Type B pancreatic cell (in vitro differentiated cells): ENCODE measurements at places on chromosomes 13 and 19.
A peak's percentile ranks its signal among the peaks of the same experiment; 100 is the strongest.

GRCh38 chr13:107203146-107203847 is 635.4 kb upstream of the ARGLU1 start:
- peaks cover 15% of the 10 kb centered on the region for H3K4me1 ChIP-seq
- H3K4me3 ChIP-seq, result no peak overlapping the region
- no peak for DNase-seq
- peaks cover 19% of the 10 kb centered on the region for H3K27me3 ChIP-seq
- H3K27ac ChIP-seq, result no peak overlapping the region

DNA sequence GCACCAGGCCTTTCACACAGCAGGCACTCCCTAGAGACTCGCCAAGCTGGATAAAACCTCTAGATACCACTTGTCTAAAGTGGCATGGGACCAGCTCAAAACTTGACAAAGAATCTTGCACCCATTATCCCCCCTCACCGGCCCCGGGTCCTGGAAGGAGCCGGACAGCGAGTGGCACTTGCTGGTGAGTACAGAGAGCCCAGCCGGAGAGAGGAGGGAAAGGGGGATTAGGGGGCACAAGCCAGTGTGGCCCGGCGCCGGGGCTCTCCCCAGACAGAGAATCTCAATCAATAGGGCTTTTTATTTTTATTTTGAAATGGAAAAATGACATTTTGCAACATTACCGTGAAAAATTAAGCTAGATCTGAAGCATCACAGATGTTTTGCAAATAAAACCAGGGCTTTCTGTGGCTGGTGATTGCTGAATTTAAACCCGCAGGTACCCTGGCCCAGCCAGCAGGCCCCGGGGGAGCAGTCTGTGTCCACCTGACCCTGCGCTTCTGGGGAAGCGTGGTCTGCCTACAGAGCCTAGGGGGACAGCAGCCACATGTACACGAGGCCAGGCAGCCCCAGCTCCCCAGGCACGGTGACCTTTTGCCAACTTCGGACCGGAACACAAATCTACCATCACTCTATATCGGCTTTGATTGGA is 10.0 kb upstream of the VSTM2B start:
- H3K36me3 ChIP-seq, result no peaks in the 10 kb centered on the region
- no peak for DNase-seq
- H3K4me3 ChIP-seq, result no peak overlapping the region
- peaks cover 64% of the 10 kb centered on the region for H3K27me3 ChIP-seq

DNA sequence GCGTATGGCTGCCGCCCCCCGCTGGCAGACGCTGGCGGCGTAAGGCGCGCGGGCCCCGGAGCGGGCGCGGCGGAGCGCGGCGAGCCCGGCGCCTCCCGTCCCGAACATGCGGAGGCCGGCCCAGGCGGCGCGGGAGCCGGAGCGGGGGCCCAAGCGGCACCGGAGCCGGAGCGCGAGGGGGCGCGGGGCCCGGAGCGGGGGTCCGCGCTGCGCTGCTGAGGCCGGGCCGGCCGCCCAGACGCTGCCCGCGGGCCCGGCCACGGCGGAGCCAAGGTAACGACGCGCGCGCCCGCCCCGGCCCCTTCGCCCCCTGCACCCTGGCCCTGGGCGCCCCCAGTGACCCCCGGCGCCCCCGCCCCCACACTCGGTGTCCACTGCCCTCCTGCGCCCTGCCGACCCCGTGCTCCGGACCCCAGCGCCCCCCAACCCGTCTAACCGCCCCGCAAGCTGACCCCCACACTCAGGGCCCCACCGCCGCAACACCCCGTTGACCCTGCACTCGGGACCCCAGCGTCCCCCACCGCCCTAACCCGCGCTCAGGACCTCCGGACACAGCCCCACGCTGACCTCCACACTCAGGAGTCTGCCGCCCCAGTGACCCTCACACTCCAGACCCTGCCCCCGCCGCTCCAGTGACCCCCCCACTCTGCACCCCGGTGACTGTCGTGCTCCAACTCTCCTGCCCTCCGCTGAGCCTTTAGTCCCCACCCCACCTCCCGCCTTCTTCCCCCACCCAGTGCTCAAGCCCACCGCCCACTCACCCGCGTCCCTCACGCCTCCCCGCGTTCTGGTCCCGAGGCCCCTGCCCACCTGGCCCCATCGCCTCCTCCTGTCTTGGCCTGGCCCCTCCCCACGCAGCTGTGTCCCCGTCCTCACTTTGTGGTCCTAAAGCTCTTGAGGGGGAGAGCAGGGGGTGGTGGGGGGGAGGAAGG is at the start of gene CSNK1G2:
Gene CSNK1G2 (plus strand): TSS at position 27 of the 932 bp plus-strand sequence. CDS start 28,601 bp downstream, outside the sequence.
- H3K4me3 ChIP-seq, result peak within 1 kb of the TSS; percentile 92
- H3K36me3 ChIP-seq, result no peaks in the 10 kb centered on the region
- peaks cover 21% of the 10 kb centered on the region for H3K4me1 ChIP-seq
- no peaks in the 10 kb centered on the region for H3K27me3 ChIP-seq
- DNase-seq, result peak; percentile 70
- H3K27ac ChIP-seq, result peak within 1 kb of the TSS; percentile 96

DNA sequence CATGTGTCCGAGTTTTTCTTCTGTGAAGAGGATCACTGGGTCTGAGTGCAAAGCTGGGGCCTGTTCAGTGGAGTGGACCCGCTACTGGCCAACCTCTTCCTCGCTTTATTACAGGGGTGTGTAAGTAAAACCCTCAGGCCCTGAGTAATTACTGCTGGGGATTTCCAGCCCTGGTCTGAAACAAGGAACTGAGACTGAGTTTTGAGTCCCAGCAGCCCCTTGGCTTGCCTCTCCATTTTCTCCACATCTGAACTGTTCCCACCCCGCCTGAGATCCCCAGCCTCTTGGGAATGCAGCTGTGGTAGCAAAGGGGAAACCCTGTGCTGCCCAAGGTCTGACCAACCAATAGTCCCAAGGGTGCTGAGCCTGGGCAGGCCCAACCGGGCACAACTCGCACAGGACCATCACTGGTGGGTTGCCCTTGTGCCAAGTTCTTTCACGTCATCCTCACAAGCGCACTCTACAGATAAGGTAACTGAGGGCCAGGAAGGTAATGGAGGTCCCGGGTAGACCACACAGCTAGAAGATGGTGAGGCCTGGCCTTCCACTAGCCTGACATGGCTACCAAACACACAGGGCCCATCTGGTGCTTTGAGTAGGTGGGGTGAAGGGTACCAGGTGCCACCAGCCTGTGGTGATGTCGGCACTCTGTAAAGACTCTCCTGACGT is 13.7 kb upstream of the SLC35E1 start:
- H3K27me3 ChIP-seq, result no peaks in the 10 kb centered on the region
- peak overlapping the region; percentile 91 for H3K27ac ChIP-seq
- DNase-seq, result no peak
- H3K36me3 ChIP-seq, result no peaks in the 10 kb centered on the region
- peak overlapping the region; percentile 36 for H3K4me3 ChIP-seq
- peaks cover 48% of the 10 kb centered on the region for H3K4me1 ChIP-seq

DNA sequence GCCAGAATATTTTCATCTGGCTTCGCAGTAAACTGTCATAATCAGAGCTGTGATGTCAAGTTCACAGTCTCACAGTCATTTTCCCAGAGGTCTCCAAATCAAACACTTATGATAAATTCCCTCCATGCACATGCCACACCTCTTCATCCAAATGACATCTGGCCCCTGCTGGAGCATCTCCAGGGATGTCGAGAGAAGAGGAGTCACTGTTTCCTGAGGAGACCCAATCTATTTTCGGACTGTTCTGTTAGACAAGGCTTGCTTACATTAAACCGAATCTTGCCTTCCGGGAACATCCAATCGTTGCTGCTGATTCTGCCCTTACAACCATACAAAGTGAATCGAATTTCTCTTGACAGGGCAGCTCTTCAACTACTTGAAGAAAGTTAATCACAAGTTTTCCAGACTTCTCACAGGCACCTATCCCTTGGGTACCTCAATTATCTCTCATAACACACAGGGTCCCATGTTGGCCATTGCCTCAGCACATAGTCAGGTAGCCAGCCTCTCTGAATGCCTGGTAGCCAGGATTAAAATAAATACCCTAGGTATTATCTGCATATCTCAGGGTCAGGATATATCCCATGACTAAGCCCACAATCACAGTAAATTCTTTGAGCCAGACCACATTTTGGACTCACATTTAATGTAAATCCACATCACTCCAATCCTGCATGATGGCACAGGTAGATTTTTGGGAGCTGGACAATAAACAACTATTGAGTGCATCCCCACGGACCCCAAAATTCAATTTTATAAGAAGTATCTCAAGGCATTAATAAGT is 182.5 kb downstream of the ABCC4 start:
- peaks cover 12% of the 10 kb centered on the region for H3K36me3 ChIP-seq
- DNase-seq, result no peak
- H3K4me1 ChIP-seq, result peaks cover 23% of the 10 kb centered on the region
- no peak overlapping the region for H3K4me3 ChIP-seq

GRCh38 chr19:2309734-2310362 is 1.9 kb upstream of the LINGO3 start:
- H3K27me3 ChIP-seq, result peaks cover 49% of the 10 kb centered on the region
- H3K4me1 ChIP-seq, result no peaks in the 10 kb centered on the region
- no peaks in the 10 kb centered on the region for H3K36me3 ChIP-seq
- H3K4me3 ChIP-seq, result no peak overlapping the region

GRCh38 chr13:99228737-99229691 is 28.4 kb downstream of the UBAC2 start:
- H3K27ac ChIP-seq, result peak overlapping the region; percentile 4
- no peaks in the 10 kb centered on the region for H3K27me3 ChIP-seq
- no peak for DNase-seq
- H3K4me1 ChIP-seq, result peaks cover 36% of the 10 kb centered on the region
- H3K36me3 ChIP-seq, result peaks cover 35% of the 10 kb centered on the region
- H3K4me3 ChIP-seq, result peak overlapping the region; percentile 1

DNA sequence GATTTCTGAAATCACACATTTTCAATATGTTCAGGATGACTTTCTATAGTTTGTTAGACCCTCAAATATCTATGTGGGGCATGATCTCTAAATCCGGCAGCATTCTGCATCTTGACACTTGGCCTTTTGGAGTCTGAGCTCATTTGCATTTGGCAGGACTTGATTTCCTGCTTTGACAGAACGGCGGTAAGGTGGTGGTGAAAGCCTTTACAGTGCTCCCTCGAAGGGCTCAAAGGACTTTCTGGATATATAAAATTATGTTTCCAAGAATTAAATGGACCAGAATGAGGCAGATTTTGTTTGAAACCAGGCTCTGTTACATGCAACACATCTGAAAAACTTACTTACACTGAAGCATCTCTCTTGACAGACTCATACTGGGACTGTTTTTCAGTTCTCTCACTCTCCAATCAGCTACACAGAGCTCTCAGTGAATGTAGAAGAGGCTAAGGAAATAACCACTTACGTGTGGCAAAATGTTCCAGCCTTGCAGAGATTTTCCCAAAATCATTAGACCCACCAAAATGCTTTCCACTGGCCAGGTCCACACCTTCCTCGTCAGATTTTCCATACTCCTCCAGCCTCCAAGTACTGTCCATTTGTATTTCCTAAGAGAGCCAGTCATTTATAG is 207.2 kb downstream of the SPRY2 start:
- DNase-seq, result no peak
- no peaks in the 10 kb centered on the region for H3K36me3 ChIP-seq
- H3K4me3 ChIP-seq, result peak overlapping the region; percentile 33
- H3K4me1 ChIP-seq, result peaks cover 29% of the 10 kb centered on the region
- no peaks in the 10 kb centered on the region for H3K27me3 ChIP-seq
- peak overlapping the region; percentile 35 for H3K27ac ChIP-seq

GRCh38 chr13:111922086-111922485 is 144.9 kb upstream of the SOX1 start:
- no peak overlapping the region for H3K4me3 ChIP-seq
- peaks cover 39% of the 10 kb centered on the region for H3K27me3 ChIP-seq
- no peaks in the 10 kb centered on the region for H3K36me3 ChIP-seq
- no peak overlapping the region for H3K27ac ChIP-seq

- no peaks in the 10 kb centered on the region for H3K36me3 ChIP-seq
- no peaks in the 10 kb centered on the region for H3K27me3 ChIP-seq
- no peak overlapping the region for H3K27ac ChIP-seq
Observed at GRCh38 chr13:84399320-84400085, 517.2 kb upstream of the SLITRK1 start.

GRCh38 chr13:114124921-114125320 is 7.5 kb downstream of the RASA3 start:
- H3K4me3 ChIP-seq, result no peak overlapping the region
- H3K36me3 ChIP-seq, result no peaks in the 10 kb centered on the region
- peaks cover 15% of the 10 kb centered on the region for H3K27me3 ChIP-seq
- H3K27ac ChIP-seq, result no peak overlapping the region
- H3K4me1 ChIP-seq, result peaks cover 43% of the 10 kb centered on the region

- no peak overlapping the region for H3K27ac ChIP-seq
- peaks cover 7% of the 10 kb centered on the region for H3K4me1 ChIP-seq
- no peak overlapping the region for H3K4me3 ChIP-seq
- no peak for DNase-seq
- H3K27me3 ChIP-seq, result no peaks in the 10 kb centered on the region
- H3K36me3 ChIP-seq, result no peaks in the 10 kb centered on the region
Observed at GRCh38 chr13:21022056-21022979, 39.1 kb downstream of the LATS2 start.

DNA sequence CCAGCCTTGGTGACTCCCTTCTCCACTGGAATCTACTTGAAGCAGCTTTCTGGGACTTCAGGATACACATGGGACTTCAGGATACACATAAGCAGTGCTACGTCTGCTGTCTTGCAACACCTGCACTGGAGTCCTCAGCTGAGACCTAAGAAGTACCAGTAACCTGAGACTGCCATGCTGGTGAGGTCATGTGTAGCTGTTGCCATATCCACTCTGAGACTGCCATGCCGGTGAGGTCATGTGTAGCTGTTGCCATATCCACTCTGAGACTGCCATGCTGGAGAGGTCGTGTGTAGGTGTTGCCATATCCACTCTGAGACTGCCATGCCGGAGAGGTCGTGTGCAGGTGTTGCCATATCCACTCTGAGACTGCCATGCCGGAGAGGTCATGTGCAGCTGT is 937.9 kb downstream of the EFNB2 start:
- H3K4me3 ChIP-seq, result no peak overlapping the region
- H3K4me1 ChIP-seq, result peaks cover 8% of the 10 kb centered on the region
- no peak overlapping the region for H3K27ac ChIP-seq
- no peak for DNase-seq
- H3K36me3 ChIP-seq, result no peaks in the 10 kb centered on the region

GRCh38 chr19:11423164-11423790 is 4.2 kb upstream of the RGL3 start:
- H3K27ac ChIP-seq, result no peak overlapping the region
- H3K27me3 ChIP-seq, result peaks cover 50% of the 10 kb centered on the region
- no peak overlapping the region for H3K4me3 ChIP-seq

DNA sequence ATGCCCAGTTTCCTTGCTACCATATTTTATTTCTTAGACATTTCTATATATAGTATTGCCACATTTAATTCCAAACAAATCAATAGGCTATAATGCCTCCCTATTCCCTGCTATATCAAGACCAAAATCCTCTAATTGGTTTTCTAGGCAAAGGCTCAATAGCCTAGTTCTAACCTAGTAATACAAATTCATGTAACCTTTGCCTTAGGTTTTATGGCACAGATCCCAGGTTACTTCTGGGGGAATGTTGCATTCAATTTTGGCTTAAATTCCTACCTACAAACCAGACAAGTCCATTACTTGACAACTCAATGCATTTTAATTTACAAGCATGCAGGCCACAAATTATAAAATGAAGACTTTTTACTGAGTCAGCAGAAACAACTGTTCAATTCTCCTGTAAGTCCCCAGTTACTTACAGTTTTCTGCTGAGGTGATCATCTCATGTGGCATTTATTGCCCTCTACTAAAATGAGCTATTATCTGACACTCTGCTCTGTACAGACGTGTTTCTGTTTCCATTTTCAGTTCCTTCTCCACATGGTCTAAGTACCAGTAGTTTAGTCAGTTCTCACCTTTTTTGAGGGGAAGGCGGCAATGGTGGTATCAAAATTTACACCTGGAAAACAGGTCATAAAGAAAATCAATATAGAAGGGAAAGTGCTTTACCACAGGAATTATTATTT is 11.7 kb downstream of the KCNRG start:
- peaks cover 12% of the 10 kb centered on the region for H3K36me3 ChIP-seq
- peaks cover 16% of the 10 kb centered on the region for H3K4me1 ChIP-seq
- DNase-seq, result no peak
- H3K4me3 ChIP-seq, result no peak overlapping the region
